SK-N-SH treated with all-trans-retinoic acid at 6 μM for 48 hours (cell line): ENCODE measurements at places on chromosomes 6 and 20.
A peak's percentile ranks its signal among the peaks of the same experiment; 100 is the strongest.

GRCh38 chr6:47131773-47132172 lies 89.6 kb upstream of the ADGRF1 start:
- no peak for ATAC-seq

- peak; percentile 63 for ATAC-seq
These were observed 6.9 kb upstream of the HELZ2 start for GRCh38 chr20:63580796-63581461.

DNA sequence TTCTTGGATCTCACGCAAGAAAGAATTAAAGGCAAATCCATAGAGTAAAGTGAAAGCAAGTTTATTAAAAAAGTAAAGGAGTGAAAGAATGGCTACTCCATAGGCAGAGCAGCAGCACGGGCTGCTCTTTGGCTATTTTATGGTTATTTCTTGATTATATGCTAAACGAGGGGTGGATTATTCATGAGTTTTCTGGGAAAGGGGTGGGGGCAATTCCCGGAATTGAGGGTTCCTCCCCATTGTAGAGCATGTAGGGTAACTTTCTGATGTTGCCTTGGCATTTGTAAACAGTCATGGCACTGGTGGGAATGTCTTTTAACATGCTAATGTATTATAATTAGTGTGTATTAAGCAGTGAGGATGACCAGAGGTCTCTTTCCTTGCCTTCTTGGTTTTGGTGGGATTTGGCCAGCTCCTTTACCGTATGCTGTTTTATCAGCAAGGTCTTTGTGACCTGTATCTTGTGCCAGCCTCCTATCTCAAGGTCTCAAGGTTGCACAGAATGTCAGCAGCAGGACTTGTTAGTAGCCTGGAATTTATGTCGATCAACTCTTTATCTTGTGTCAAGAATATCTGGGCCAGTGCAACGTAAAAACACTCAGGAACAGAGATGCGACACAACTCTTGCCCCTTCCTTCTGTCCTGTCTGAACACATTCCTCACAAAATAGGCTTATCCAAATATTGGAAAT lies 931.4 kb downstream of the QKI start:
- no peak for ATAC-seq

DNA sequence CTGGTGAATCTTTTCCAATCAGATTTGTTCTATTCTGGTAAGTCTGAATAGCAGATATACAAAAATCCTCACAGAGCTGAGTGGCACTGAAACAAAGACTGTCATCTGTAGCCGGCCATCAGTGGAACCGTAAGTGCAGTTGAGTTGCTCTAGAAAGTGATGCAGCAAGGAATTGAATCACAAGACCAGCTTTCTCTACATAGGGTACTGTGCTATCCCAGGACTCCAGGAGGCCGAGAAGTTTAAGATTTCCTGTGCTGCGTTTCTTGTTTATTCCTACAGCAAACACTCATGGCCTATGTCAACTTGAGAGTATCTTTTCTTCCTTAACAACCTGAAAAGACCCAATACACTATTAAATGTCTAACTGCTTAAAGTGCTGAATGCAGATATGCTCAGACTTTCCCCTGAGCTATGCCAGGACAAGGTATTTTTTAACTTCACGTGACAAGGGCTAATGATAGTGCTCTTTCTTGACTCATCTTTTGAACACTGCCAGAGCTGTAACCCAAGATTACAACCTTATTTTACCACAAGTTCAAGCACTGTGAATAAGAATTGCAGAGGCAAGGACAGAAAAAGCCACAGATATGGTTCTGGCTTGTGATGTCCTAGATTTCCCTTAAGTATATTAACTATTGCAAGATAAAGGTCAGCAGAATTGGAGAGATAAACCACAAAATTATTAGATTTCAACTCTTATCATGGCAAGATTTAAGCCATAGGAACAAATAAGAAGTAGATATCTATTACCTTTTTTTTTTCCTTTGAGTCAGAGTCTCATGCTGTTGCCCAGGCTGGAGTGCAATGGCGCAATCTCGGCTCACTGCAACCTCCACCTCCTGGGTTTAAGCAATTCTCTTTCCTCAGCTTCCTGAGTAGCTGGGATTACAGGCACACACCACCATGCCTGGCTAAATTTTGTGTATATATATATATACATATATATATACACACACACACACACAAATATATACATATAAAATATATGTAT lies 71.6 kb downstream of the GJA1 start:
- peak; percentile 85 for ATAC-seq

- peak; percentile 93 for ATAC-seq
These were observed 12.8 kb downstream of the ME1 start for GRCh38 chr6:83417880-83418663.

GRCh38 chr20:62333820-62334595 lies 31.2 kb downstream of the ADRM1 start:
- no peak for ATAC-seq

DNA sequence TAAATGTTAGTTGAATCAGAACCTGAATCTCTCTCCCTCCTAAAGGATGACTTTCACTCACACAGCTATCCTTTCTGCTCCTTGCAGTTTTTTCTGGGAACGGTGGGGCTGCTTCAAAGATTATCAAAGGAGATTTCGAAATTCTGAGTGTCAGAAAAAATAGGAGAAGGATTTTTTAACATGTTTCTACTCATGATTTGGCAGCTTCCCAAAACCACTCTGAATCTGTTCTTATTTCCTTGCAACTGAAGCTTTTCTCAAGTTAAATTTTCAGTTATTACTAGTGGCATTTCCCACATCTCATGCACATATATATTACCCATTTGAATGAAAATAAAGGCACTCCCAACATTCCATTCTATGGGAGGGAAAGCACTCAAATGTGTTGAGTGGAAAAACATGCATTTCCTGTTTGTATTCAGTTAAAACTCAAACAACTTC lies 123.6 kb downstream of the LCA5 start:
- no peak for ATAC-seq

- ATAC-seq, result peak; percentile 37; the same call in 2 of the 3 replicates
These were observed 100.4 kb downstream of the TOX2 start for GRCh38 chr20:44014807-44015732.

GRCh38 chr6:73728548-73729205 lies 32.7 kb downstream of the CD109 start:
- ATAC-seq, result no peak

GRCh38 chr20:50719328-50719727 lies 12.1 kb upstream of the PARD6B start:
- ATAC-seq, result no peak
